ENCODE measurements at places on chromosomes 2 and 18.

- DNase-seq, result no peak
Measured at GRCh38 chr2:169694894-169695260, 608 bp downstream of the PHOSPHO2 start.

- no peak for DNase-seq
Measured at GRCh38 chr2:120791962-120792297, 56.3 kb downstream of the GLI2 start.

DNA sequence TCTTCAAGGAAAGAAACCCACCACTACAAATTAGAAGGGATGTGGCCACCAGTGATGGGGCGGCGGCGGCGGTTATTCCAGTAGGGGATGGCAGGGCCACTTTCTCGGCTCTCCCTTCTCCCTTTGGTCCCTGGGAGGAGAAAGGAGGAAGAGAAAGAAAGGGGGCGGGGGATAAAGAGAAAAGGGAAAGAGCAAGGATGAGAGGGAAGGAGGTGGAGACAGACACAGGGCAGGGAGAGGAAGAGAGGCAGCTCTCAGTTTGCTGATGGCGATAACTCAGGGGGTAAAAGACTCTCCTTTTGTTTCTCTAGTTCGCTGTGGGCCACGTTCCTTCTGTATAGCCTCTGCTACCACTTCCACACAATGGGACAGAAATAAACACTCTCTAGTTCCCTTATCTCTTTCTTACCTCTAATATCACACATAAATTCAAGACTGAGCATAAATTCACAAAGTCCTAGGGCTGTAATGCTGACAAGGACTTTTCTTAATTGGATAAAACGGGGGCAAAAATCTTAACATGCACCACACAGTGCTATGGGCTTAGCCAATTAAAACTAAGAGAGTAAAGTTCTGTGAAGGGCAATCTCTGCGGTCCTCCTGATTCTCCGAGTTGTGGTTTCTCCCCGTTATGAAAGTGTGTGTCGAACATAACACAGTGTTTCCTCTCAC is 14.6 kb downstream of the SFT2D3 start:
- DNase-seq, result no peak

- no peak for DNase-seq
Measured at GRCh38 chr2:127231130-127231865, 11.2 kb upstream of the CYP27C1 start.

- DNase-seq, result no peak
Measured at GRCh38 chr2:235611756-235612155, 117.9 kb downstream of the AGAP1 start.

GRCh38 chr18:25061395-25061794 is 290.6 kb downstream of the ZNF521 start:
- no peak for DNase-seq

GRCh38 chr2:139992711-139993345 is 1212.6 kb upstream of the NXPH2 start:
- DNase-seq, result no peak

DNA sequence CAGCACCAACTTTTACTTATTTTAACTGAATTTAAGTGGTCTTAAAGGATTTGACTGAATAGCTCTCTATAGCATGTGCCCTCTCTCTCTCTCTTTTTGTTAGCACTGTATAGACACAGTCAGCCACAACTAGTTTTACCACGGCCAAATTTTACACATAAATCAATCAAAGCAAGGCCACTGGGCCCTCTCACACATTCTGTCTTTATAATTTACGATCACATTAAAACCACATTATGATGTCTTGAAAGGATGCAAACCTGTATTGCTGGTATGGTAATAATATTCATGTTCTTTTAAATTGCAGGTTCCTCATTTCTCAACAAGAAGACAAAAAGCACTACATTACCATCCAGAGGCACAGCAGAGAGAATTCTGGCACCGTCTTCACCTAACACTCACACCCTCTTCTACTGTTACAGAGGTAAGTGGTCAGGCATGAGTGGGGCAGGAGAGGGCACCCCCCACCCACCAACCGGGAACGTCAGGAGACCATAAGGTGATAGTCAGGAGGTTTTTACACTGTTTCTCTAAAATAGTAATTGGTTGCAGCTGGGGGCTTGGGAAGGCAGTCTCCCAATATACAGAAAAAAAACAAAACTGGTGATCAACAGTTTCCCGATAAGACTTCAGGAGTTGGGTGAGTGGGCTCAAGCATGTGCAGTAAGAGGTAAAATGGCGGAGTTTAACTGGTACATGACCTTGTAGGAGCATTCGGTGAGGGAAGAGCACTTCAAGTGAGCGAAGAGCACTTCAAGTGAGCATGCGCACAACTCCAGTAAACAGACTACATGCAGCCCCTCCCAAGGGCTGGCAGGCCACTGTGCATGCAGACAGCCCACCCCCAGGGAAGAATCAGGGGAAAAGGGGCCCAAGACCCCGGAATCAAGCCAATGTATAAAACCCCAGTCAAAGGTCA is 296.7 kb downstream of the PIEZO2 start:
- no peak for DNase-seq

- no peak for DNase-seq
Measured at GRCh38 chr2:75801234-75801982, 90.7 kb upstream of the GCFC2 start.

DNA sequence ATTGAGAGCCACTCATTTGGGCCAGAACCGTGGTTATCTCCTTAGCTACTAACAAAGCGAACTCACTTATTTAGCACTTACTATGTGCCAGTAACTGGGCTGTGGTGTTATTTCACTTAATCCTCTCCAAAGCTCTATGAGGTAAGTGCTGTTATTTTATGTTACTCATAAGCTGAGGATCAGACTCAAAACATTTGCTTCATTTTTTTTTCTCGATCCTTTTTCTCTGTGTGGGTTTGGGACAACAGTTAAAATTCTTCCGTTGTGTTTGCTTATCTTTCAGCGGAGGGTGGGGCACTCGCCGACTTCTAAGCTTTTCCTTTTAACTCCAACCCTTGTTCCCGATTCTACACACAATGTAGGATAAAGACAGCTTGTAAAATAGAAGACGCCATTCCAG is 52.8 kb downstream of the TMEM178A start:
- DNase-seq, result no peak

GRCh38 chr2:76270096-76270710 is 559.5 kb upstream of the GCFC2 start:
- DNase-seq, result no peak

- DNase-seq, result no peak
Measured at GRCh38 chr18:25701821-25702220, 349.9 kb upstream of the ZNF521 start.

DNA sequence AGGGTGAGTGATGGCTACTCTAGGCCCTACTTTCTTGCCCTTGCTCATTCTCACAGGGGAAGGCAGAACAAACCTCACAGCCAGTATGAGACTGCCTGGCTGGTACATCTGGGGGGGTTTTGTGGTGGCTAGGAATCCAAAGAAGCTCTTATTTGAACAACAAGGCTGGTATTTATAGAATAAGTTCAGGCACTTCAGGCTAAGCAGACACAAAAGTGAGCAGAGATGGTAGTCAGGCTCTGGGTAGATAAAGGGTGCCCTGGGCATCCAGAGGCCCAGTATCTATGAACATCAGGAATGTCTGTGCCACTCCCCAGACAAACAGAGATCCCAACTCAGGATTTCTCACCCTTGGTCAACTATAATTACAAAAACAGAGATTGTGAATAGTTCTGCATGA is 57.2 kb upstream of the RTN4 start:
- DNase-seq, result no peak

DNA sequence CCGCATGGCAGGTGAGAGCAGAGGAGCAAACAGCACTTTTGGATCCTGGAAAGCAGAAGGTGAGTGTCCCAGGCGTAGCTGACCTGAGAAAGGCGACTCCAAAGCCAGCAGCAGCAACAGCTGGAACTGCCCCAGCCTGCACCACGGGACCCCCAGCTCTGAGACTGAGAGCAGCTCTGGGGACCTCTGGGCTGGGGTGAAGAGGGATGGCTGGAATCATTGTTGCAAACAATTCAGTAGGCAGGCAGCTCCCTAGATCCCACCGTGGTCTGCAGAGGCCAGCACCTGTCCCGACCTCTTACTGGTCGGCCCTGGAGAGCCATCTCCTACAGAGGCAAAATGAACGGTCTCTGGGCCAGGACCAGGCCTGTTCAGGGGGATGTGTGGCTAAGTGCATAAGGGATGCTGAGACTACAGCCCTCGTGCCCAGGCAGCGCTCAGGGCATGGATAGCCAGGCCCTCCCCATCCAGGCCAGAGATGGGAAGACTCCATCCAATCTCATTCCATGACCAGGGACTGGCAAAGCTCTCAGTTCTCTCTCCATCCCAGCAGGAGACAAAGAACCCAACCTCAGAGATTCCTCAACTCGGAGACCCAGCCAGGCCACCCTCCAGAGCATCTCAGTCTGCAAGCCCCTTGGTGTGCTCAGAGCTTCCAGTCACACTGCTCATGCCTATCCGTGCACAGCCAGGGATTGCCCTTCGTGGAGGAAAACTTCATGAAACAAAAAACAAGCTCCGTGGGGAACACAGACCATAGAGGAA is 38.2 kb upstream of the ALPP start:
- no peak for DNase-seq

DNA sequence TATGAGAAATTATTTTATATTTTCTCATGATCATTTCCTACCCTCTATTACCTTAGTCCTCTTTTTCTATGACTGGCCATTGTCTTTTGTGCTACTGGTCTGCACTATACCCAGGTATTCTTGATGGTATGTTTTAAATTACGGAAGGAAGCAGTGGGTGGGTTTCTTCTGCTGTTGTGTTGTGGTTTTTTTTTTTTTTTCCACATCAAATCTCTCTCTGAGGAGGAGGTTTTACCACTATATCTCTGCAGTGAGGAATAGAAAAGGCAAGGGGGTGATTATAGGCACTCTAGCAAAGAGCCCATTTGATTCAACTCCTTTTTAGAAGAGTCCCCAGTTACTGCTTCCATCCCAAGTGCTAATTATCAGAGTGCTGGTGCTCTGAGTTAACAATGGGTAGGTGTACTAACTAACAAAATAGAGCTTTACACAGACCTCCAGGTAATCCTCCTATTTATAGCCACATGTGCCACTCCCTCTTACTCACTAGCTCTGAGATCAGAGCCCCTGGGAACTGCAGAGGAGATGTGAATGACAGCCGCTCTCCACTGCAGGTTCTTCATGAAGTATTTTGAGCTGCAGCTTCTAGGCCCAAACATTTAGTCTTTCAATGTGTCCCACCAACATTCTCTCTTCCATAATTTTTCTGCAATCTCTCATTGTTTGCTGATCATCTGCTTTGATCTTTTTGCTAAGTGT is 301.6 kb upstream of the GULP1 start:
- no peak for DNase-seq

- no peak for DNase-seq
Measured at GRCh38 chr2:178275600-178275999, 81.3 kb downstream of the OSBPL6 start.
